ENCODE measurements at places on chromosomes 12 and 14.

- DNase-seq, result no peak
These were observed 21.8 kb downstream of the NOC4L start for GRCh38 chr12:132166093-132166492.

DNA sequence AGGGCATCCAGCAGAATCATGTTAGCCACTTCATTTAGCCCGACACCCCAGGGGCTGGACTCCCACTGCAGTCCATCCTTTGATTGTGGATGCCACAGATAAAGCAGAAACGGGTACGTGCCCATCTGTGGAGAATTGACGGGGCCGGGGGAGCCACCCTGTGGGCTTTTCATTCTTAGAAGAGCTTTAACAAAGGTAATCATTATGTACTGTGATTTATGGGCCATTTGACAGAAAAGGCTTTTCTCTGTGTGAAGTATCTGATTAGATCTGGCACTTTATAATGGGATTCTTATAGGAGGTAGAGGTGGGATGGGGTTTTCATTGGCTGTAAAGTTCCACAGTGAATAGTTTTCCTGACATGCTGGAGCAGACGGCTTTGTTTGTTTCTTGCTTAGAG is 40.4 kb downstream of the AACS start:
- DNase-seq, result peak; percentile 94

DNA sequence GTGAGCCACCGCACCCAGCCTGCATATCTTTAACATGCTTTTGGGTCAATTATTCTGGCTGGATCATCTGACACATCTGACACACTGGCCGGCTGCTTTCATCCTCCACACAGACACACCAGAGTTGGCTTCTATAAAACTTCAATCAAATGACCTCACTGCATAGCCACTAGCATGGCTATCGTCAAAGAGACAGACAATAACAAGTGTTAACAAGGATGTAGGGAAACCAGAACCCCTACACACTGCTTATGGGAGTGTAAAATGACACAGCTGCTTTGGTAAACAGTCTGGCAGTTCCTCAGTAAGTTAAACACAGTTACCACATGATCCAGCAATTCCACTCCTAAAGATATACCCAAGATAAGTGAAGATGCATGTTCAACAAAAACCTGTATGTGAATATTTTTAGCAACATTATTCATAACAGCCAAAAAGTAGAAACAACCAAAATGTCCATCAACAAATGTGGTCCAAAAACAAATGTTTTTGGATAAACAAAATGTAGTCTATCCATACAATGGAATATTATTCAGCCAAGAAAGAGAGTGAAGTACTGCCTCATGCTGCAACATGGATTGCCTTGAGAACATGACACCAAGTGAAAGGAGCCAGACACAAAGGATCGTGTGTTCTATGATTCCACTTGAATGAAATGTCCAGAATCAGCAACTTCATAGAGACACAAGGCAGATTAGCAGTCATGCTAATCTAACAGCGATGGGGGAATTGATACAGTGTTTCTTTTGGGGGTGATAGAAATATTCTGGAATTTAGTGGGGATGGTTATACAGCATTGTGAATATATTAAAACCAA is 10.1 kb downstream of the KDM2B start:
- no peak for DNase-seq

GRCh38 chr12:62629971-62630739 is 163.5 kb downstream of the MON2 start:
- DNase-seq, result peak; percentile 90

DNA sequence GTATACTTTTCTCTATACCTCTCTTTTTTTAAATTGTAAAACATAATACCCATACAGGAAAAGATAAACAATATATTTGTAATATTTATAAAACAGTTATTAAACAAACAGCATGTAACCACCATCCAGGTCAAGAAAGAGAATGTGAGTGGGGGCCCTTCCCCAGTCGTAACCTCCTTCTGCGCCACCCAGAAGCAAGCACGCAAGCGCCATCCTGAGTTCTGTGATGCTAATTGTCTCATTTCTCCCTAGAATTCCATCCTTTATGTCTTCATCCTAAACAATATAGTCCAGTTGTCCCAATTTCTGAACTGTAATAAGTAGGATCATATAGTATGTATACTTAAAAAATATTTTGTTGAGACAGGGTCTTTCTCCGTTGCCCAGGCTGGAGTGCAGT is 129.5 kb downstream of the EXOC5 start:
- peak; percentile 69 for DNase-seq

GRCh38 chr12:132700212-132700822 is 10.3 kb upstream of the PGAM5 start:
- no peak for DNase-seq

GRCh38 chr14:55062517-55063351 is 11.3 kb downstream of the MAPK1IP1L start:
- DNase-seq, result no peak

Data from NCI-H69 (cell line).